ENCODE measurements at places on chromosomes 6 and 20.

DNA sequence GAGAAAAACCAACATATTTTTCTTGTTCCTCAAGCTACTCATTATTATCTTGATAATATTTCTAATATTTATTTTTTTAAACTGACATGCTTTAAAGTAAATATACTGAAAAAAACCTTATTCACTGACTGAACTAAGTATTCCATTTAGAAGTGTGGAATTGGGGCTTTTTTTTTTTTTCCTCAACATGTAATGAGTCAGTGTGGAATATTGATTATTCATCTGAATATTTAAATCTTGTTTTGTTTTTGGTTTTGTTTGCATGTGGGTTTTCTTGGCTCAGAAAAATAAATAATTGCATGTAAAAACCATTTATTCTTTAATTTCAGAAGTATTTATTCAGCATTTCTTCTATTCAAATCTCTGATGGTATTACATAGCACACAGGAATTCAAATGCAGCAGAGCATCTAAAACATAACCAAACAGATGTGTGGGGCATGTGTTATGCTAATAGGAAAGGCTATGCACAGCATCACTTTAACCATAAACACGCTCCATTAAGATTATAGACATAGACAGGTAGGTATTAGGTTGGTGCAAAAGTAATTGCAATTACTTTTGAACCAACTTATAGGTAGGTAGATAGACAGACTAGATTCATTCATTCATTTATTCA, 166.5 kb downstream of the PLCB1 start:
- no peak for DNase-seq

- DNase-seq: no peak
These were observed 14.0 kb downstream of the DCBLD1 start for GRCh38 chr6:117496383-117496990.

DNA sequence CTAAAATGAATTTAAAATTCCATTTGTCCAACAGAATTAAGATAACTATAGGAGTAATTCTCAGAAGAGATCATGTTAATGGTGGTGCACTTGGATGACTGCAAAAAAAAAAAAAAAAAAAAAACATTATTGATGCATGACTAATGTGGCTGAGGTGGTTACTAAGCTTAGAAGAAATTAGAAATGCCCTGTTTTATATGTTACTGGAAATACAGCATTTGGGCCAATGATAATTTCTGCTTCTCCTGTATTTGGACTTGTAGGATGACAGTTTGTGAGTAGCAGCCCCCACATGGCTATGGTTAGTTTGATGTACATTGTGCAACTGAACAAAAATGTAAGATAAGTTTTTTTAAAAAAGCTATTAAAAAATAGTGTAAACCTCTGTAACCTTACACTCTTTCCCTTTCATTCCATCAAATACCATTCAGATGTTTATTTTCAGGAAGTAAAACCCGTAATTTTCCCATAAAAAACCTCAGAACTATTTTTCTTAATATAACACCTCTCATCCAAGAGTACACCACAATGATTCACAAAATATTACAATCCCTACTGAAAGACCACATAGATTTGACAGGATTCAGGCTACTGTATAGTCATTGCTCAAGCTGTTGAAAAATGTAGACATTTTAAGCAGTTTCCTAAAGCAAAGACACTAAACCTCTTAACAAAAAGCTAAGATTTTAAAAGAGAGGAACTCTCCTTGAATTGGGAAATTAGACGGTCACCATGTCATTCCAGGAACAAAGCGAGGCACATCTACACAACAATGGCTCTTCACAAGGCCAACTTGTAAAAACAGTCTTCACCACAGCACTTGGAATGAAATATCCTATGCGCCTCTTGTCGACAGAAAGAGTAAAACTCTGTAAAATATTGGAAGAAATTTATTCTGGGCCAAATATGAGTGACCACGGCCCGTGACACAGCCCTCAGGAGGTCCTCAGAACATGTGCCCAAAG, 83.0 kb downstream of the WDR27 start:
- no peak for DNase-seq

DNA sequence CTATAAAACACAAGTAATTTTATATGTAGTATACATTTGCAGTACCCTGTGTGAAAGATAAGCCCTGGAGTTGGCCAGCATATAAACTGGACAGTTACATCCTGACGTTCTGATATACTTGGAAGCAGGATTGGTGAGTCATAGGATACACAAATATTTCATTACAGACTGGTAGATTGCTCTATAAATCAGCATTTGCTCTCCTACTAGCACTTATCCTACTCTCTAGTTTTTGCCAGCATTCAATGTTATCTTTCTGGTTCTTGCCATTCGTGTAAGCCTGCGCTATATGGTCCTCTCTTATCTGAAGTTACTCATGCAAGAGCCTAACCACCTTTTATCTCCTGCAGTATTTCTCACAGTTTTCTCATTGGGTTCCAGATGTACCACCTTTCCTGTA, 680.2 kb upstream of the MMS22L start:
- DNase-seq: no peak

GRCh38 chr6:45589367-45589766, 211.6 kb upstream of the SUPT3H start:
- no peak for DNase-seq

DNA sequence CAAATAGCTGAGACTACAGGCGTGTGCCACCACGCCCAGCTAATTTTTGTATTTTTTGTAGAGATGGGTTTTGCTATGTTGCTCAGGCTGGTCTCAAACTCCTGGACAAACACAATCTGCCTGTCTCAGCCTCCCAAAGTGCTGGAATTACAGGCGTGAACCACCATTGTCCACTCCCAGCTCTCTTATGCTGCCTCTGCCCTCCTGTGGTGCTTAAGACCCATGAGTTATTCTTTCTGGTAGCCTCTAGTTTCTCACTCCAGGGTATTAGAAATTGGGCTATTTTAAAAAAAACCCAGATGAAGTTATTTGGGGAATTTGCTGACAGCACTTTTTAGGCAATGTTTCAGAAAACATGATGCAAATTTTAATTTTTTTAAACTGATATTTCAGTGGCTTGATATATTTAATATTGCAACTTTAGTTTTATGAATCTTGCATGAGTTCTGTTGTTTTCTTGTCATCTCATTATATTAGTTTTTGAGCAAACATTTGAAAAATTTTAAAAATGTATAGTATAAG, 114.0 kb upstream of the FOXO3 start:
- no peak for DNase-seq

DNA sequence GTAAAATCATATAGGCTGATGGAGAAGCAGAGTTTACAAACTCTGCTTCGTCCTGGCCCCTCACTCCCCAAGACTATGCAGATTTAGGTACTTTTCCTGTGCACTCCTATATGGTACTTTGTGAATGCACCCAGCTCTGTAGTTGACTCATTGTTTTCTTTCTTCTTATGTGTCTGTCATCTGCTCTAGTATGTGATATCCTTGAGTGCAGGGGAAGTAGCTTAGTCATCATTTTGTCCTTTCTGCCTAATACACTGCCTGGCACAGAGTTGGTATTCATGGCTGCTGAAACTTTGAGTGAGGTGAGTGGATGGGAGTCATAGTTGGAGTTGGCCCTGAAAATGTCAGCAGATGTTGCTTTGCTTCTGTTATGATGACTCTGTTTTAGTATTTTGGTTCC, 222.6 kb downstream of the RNF144B start:
- DNase-seq: no peak

GRCh38 chr20:49283703-49284625, 6.1 kb upstream of the ZNFX1 start:
- DNase-seq: no peak

DNA sequence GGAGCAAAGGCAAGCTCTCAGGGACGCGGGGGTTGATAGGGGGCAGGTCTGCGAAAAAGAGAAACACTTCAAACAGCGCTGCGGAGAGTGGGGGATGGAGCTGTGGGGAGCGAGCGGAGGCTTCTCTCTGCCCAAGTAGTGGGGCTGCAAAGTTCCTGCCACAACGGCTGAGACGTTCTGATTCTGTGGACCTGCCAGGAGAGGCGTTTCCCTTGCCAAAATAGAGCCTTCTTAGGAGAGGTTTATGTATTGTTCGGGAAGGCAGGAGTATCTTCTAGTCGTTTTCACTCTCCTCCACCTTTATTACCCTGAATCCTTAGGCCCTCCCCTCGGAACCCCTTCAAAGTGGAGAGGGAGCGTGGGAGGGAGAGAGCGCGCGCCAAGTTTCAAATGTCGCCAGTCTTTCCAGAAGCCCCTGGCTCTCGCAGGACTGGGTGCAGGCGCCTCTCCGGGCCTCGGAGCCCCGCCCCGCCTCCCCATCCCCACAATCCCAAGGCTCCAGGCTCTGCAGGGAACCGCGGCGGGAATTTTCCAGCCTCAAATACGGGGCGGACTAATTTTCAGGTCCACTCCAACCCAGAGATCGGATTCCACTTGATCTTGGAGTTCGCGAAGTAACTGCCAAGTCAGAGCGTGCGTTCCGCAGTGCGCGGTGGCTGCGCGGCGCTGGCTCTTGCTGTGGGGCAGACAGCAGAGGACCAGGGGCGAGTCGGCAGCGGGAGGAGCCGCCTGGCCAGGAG, 10.0 kb upstream of the POU3F2 start:
- no peak for DNase-seq

GRCh38 chr6:9540534-9541126, 874.2 kb downstream of the TFAP2A start:
- DNase-seq: peak; percentile 41

GRCh38 chr6:21441386-21441785, 152.2 kb upstream of the SOX4 start:
- DNase-seq: no peak

DNA sequence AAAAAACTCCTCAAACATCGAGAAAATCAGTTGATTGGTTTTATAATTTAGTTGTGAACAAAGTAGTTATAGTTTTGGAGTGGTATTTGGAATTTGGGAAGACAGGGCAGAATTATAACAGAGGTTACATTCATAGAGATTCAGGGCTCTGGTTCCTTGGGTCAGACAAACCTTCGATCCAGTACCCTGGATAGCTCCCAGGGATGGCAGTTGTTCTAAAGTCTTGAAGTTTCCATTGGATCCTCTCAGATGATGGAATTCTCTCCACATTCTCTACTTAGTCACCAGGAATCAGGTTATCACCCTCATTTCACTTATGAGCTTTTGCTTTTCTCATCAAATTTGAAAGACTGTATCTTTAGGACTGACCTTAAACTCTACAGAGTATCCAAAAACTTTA, 285.1 kb downstream of the CENPW start:
- DNase-seq: no peak

GRCh38 chr6:118810420-118811027, 83.4 kb upstream of the ASF1A start:
- DNase-seq: no peak

- no peak for DNase-seq
These were observed 107.7 kb upstream of the CDYL start for GRCh38 chr6:4668271-4669179.

DNA sequence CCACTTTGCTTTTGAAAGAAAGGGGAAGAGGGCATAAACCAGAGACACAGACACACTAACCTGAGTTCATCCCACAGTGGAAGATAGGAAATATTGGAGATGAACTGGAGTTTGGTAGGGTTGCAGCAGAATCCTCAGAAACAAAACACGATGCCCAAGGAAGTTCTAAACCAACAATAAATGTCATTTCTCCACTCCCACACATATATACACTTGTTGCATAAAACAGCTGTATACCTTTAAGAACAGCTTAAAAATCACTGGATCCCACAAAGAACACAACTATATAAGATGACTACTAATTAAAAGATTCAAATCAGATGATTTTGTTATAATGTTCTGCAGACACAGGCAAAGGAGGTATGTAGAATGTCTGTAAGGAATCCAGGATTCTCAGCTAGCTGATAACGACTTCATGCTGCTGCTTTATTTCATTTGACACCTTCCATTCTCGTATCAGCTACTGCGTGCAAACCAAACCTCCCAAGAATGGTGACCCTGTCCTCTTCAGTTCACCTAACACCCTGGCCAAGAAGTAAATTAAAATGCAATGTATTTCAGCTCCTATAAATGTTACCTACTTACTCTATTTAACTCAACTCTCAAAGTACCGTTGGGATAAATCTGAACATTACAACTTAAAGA, 14.3 kb downstream of the KIF13A start:
- DNase-seq: no peak

DNA sequence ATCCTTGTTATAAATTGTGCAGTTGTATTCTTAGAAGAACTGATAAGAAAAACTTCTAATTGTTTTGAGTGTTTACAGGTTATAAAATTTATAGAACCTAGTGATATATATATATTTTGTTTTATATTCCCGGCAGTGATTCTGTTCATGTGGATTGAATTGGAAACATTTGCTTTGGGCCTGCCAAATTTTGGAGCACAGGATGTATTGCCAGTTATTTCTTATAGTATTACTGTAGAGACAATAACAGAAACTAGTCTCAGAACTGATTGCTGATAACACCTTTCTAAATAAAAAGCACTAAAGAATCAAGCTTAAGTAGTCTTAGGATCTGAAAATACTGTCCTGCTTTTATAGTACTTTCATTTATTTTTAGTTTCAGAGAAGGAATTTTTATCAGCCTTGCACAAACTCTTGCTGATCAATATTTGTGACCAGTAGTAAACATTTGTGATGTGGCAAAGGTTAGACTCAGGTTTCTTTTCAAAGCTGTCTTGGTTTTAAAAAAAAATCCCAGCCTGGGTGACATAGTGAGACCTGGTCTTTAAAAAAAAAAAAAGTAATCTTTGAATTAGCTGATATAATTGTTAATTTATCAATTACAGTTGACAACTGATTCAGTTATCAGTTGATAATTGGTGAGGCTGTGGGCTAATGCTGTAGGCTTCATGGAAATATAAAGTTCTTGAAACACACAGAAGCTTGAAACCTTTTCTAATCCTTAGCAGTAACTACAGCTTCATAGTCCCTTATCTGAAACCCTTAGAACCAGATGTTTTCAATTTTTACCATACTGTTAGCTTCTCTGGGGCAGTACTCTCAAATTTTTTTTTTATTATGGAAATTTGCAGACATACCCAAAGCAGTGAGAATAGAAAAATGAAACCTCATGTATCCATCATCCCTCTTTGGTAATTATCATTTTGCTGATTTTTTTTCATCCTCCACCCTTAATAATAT, 42.4 kb downstream of the RNGTT start:
- DNase-seq: no peak

DNA sequence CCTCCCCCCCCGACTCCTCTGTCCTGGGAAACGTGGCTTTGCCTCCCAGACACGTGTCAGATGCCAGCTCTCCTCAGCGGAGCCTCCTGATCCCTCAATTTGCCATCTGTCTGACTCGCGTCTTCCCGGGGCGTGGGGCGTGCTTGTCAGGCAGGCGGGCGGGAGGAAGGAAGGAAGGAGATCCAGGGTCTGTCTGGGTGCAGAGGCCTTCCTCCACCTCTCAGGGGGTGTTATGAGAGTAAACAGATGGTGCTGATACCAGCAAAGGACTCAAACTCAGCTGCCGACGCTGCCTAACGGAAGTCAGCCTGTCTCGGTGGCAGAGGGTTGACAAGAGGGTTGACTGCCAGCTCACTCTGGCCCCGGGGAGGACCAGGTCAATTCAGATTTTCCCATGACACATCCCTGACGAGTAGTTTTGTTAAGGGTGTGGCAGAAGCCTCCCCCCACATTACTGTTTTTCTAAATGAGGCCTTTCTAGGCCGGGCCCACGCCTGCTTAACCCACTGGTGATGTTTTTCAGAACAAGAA, 17.0 kb downstream of the UQCC2 start:
- DNase-seq: no peak
